ENCODE measurements at places on chromosomes 6 and 20.

- peak; percentile 30 for DNase-seq
Measured at GRCh38 chr6:24078200-24078599, 47.8 kb upstream of the NRSN1 start.

DNA sequence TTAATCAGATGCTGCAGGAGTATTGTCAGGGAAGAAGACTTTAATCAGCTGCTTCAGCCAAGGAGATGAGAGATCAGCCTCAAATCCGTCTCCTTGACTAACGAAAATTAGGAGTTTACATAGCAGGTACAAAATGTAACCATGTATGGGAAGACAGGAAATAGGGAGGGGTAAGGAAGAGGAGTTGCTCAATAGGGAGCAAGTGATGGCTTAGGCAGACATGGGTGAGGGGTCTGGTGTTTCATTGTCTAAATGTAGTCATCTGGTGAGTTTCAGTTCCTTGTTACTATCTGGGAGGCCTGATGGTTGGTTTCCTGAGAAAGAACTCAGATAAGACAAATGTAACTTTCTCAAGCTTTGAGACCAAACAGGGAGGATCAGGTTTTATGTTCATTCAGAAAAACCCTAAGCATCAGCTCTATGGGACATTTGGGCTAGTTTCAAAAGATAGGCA, 217.3 kb upstream of the SULF2 start:
- DNase-seq = no peak

GRCh38 chr6:89200706-89201215, 16.4 kb downstream of the GABRR1 start:
- no peak for DNase-seq

DNA sequence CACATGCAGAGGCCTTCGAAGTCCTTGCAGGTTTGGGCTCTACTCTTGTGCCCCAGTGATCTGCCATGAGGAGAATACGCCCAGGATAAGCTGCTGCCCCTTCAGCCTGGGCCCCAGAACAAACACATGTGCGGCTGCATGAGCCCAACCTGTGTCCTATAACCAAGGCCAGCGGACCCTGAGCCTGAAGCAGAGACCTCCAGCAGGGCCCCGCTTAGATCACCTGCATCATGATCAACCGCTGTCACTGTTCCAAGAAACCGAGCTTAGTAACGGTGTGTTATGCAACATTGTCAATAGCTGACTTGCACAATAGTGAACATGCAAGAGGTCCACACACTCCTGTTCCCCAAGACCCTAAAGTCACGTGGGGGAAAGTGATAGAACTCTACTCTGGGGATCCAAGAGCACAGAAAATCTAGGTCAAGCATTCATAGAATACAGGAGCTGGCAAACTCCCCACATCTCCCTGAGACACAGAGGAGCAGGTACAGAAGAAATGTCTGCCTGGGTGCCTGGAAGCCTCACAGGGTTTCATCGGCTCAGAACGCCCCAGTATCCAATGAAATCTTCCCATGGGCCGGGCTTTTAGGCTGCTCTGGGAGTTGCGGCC, 136.2 kb downstream of the BMP7 start:
- DNase-seq = no peak

- DNase-seq = no peak
Measured at GRCh38 chr6:145629478-145629877, 105.8 kb downstream of the EPM2A start.

DNA sequence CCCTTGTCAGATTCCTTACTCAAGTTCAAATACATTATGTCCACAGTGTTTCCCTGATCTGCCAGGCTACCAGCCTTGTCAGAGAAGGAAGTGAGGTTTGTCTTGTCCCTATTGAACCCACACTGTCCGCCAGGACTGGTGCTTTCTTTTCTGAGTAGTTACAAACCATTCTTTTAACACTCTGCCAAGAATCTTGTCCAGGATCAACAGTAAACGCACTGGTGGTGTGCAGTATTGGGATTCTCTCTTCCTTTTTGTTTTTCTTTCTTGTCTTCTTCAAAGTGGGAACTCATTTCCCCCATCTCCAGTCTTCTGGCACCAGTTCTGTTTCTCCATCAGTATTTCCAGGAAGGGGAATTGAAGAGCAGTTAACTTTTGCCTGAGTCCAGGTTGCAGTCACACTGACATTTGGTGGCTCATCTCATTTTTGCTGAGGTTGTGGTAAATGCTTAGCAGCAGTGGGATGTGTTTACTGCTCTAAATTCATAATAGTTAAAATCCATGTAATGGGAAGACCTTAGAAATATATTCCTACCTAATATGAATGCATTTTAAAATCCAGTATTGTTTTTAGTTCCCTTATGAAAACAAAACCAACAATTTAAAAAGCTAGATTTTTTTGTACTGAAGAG, 295.3 kb downstream of the PRL start:
- no peak for DNase-seq

- DNase-seq = peak; percentile 44
Measured at GRCh38 chr6:136784910-136785746, 7.1 kb downstream of the MAP3K5 start.

GRCh38 chr6:133698272-133698671, 190.6 kb upstream of the TCF21 start:
- no peak for DNase-seq

DNA sequence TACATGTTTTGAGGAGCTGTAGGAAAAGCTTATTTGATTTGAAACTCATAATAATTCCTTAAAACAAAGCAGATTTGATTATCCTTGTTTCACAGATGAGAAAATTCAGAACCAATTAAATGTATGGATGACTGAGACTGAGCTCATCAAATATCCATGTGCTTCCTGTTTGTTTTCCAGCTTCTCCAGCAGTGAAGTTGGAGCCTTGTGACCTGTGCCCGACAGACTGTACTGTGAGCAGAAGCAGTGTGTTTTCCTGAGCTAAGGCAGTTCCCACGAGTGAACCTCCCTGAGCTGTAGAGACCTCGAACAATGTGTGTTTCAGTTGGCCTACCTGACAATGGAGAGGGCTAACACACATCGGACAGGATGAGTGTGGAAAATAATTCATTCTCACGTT, 599.5 kb upstream of the NRSN1 start:
- peak; percentile 26 for DNase-seq

GRCh38 chr6:53353624-53354023, 4.9 kb upstream of the ELOVL5 start:
- no peak for DNase-seq

GRCh38 chr20:63253438-63254231, 628 bp downstream of the NKAIN4 start:
- no peak for DNase-seq

Measured in HT1080 (cell line).